ENCODE measurements at places on chromosomes 13 and 19. TPM values are rescaled to one million over a fixed set of nuclear protein-coding genes. Genes with fewer than 3 reads are reported as not detected.

- DNase-seq, result no peak
- H3K27me3 ChIP-seq, result no peaks in the 10 kb centered on the region
- no peak overlapping the region for H3K27ac ChIP-seq
- no peaks in the 10 kb centered on the region for H3K4me1 ChIP-seq
- no peak overlapping the region for H3K4me3 ChIP-seq
These were observed 106.9 kb downstream of the KLF12 start for GRCh38 chr13:74027161-74027779.

DNA sequence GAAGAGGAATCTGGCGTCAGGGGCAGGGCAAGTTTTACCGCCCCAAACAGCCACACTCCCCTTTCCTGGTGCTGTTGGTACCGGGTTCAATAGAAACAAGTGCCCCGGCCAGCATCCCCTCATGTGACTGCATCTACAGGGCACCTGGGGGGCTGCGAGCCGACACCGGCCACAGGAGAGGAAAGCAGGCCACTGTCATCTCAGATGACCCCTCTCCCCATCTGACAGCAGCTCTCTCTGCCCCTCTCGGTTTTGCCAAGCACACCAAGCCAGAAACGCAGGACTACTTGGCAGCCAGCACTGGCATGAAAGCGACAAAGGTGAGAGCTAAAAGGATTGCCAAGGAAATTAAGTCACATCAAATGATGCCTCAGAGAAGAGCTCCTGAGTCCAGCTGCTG, 37.1 kb downstream of the MLLT1 start:
- no peak for DNase-seq
- no peak overlapping the region for H3K4me3 ChIP-seq
- H3K36me3 ChIP-seq, result no peaks in the 10 kb centered on the region
- H3K27ac ChIP-seq, result no peak overlapping the region
- no peaks in the 10 kb centered on the region for H3K27me3 ChIP-seq

DNA sequence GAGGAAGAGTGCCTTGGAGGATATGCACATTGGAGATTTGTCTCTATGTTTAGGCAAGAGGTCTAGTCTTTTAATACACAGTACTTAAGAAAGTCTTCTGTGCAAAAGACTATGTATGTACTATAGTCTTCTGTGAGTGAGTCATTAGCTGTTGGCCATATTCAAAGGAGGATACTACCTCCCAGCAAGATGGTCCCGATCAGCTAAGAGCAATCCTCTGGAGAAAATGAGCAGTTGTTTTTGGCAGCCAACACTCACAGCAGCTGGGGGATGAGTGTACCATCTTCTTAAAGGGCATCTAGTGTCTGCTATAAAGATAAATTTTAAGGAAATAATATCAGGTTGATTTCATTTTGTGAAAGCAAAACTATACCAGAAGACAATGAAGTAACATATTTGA, 487.8 kb downstream of the KCTD12 start:
- DNase-seq, result no peak
- H3K36me3 ChIP-seq, result no peaks in the 10 kb centered on the region
- H3K27ac ChIP-seq, result no peak overlapping the region

DNA sequence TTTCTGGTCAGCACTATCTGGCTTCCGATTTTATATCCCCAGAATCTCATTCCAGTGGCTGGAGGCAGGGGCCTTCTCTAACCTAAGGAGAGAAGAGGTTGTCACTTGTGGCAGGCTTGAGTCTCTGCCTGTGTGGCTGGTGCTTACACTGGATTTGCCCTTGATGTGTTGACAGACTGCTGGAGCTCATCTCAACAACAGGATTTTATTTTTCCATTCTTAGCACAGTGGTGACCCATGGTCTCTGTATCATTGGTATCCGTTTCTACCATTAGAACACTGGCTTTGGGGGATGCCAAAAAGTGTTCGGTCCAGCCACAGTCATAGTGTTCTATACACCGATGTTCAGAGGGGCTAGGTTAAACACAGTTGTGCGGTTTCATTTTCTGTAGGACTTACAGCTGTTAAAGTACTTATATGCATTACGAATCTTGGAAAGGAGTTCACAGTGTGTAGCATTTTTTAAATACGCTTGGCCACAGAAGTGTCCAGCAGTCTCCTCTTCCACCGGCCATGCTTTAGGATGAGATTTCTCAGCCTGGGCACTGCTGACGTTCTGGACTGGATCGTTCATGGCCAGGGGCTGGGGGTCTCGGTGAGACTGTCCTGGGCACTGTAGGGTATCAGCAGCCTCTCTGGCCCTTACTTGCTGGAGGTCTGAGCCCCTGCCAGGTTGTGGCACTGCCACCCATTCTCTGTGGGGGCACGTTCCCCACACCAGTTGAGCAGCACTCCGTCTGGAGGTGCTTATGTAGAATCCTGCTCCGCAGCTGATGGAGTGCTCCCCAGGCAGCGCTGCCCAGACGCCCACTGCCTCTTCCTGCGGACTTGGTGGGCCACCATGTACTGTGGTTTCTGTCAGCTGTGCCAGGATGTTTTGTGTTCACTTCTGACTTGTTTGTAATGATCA, 41.4 kb upstream of the TEX29 start:
- H3K4me3 ChIP-seq, result no peak overlapping the region
- peak overlapping the region; percentile 87 for H3K27ac ChIP-seq
- peaks cover 56% of the 10 kb centered on the region for H3K4me1 ChIP-seq
- peaks cover 56% of the 10 kb centered on the region for H3K36me3 ChIP-seq
- H3K27me3 ChIP-seq, result no peaks in the 10 kb centered on the region

GRCh38 chr13:23671897-23672296, 101.7 kb downstream of the TNFRSF19 start:
- no peaks in the 10 kb centered on the region for H3K27me3 ChIP-seq
- no peak for DNase-seq
- peaks cover 24% of the 10 kb centered on the region for H3K36me3 ChIP-seq
- H3K27ac ChIP-seq, result peak overlapping the region; percentile 49

DNA sequence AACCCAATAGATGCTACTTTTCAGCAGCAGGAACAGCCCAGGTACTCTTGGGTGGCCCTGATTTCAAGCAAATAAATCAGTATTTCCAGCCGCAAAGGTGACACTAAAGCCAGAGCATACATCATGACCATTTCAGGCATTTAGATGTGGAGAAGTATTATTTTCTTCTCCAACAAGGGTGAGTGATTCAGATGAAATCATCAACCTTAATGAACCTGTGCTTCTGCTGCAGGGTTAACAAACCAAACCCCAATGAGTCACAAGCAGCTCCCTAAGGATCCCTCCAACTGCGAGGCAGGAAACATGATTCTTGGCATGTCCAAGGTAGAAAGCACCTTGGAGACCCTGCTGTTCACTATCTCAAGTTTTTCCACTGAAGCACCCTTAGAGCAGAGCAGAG, 32.7 kb downstream of the MBNL2 start:
- no peak overlapping the region for H3K4me3 ChIP-seq
- no peaks in the 10 kb centered on the region for H3K4me1 ChIP-seq
- no peaks in the 10 kb centered on the region for H3K36me3 ChIP-seq
- DNase-seq, result no peak

GRCh38 chr19:17681505-17682125, 6.5 kb downstream of the UNC13A start:
- no peaks in the 10 kb centered on the region for H3K36me3 ChIP-seq
- no peak overlapping the region for H3K4me3 ChIP-seq
- H3K4me1 ChIP-seq, result no peaks in the 10 kb centered on the region
- no peak for DNase-seq
- H3K27me3 ChIP-seq, result peaks cover 3% of the 10 kb centered on the region
- H3K27ac ChIP-seq, result no peak overlapping the region

DNA sequence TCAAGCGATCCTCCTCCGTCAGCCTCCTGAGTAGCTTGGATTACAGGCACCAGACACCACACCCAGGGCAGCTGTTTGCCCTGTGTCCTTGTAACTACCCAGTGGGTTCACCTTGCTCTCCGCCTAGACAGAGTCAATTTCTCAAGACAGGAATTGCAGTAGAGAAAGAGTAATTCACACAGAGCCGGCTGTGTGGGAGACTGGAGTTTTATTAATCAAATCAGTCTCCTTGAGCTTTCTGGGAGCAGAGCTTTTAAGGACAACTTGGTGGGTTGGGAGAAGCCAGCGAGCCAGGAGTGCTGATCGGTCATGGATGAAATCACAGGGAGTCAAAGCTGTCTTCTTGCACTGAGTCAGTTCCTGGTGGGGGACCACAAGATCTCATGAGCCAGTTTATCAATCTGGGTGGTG, 20.6 kb upstream of the ADGRE1 start:
- no peak overlapping the region for H3K27ac ChIP-seq
- no peak for DNase-seq
- no peaks in the 10 kb centered on the region for H3K36me3 ChIP-seq
- no peaks in the 10 kb centered on the region for H3K27me3 ChIP-seq
- H3K4me1 ChIP-seq, result peaks cover 8% of the 10 kb centered on the region

DNA sequence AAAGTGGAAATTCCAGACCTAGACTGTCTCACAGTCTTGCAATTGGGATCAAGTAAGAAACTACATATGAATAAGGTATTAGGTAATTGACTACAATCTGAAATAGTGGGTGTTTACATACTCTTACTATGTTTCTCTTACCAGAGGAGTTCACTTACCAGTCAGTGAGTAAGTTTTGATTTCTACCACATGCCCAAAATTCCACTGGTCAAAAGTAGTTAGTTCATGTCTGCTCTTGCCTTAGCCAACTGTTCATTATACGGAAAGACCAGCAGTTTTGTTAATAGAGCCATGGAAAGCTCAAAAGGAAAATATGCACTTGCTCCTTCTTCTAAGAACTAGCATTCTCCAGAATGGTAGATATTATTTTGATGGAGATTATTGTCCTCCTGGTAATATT, 490.8 kb downstream of the RFC3 start:
- no peaks in the 10 kb centered on the region for H3K36me3 ChIP-seq
- no peaks in the 10 kb centered on the region for H3K4me1 ChIP-seq
- no peak overlapping the region for H3K27ac ChIP-seq
- H3K4me3 ChIP-seq, result no peak overlapping the region

- no peaks in the 10 kb centered on the region for H3K36me3 ChIP-seq
- no peak for DNase-seq
- no peak overlapping the region for H3K27ac ChIP-seq
- H3K4me3 ChIP-seq, result no peak overlapping the region
These were observed 245.3 kb upstream of the NBEA start for GRCh38 chr13:34696741-34697140.

DNA sequence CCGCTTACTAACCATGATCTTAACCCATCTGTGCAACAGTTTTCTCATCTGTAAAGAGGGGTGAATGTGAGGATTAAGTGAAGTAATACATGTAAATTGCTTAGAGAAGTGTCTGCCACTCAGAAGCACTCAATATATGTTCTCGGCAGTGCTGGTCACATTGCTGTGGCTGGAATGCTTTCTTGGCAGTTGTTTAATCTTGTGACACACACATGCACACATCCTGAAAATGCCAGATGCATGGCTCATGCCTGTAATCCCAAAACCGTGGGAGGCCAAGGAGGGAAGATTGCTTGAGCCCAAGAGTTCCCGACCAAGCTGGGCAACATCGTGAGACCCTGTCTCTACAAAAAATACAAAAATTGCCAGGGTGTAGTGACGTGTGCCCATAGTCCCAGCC, 4.9 kb upstream of the DMKN start:
- no peaks in the 10 kb centered on the region for H3K4me1 ChIP-seq
- no peak for DNase-seq

GRCh38 chr13:34942732-34943435, 814 bp downstream of the NBEA start:
- no peak for DNase-seq
- peak overlapping the region; percentile 89 for H3K27ac ChIP-seq
- H3K4me1 ChIP-seq, result peaks cover 30% of the 10 kb centered on the region
- no peaks in the 10 kb centered on the region for H3K36me3 ChIP-seq
- H3K4me3 ChIP-seq, result peak overlapping the region; percentile 97

- H3K4me3 ChIP-seq, result no peak overlapping the region
- H3K4me1 ChIP-seq, result no peaks in the 10 kb centered on the region
- no peak overlapping the region for H3K27ac ChIP-seq
- DNase-seq, result no peak
These were observed 288.6 kb upstream of the PCDH9 start for GRCh38 chr13:67518785-67519184.

DNA sequence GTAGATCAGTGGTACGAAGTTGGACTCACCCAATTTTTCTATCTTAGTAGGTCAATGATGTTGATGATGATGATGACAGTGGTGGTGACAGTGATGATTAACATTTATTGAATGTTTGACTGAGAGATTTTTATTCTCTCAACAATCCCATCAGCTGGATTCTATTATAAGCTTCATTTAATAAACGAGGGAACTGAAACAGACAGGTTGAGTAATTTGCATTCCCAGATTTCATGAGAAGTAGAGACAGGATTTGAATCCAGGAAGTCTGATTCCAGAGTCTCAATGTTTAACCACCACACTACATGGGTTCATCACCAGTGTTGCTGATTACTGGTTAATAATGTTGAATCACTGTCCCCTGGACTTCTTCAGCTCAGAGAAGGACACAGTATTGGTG, 168.9 kb downstream of the FLT1 start:
- no peaks in the 10 kb centered on the region for H3K27me3 ChIP-seq
- DNase-seq, result no peak
- H3K4me3 ChIP-seq, result no peak overlapping the region

GRCh38 chr13:92829930-92830329, 396.7 kb upstream of the GPC6 start:
- no peak overlapping the region for H3K4me3 ChIP-seq
- DNase-seq, result no peak
- no peaks in the 10 kb centered on the region for H3K4me1 ChIP-seq
- no peak overlapping the region for H3K27ac ChIP-seq
- no peaks in the 10 kb centered on the region for H3K36me3 ChIP-seq
- no peaks in the 10 kb centered on the region for H3K27me3 ChIP-seq

DNA sequence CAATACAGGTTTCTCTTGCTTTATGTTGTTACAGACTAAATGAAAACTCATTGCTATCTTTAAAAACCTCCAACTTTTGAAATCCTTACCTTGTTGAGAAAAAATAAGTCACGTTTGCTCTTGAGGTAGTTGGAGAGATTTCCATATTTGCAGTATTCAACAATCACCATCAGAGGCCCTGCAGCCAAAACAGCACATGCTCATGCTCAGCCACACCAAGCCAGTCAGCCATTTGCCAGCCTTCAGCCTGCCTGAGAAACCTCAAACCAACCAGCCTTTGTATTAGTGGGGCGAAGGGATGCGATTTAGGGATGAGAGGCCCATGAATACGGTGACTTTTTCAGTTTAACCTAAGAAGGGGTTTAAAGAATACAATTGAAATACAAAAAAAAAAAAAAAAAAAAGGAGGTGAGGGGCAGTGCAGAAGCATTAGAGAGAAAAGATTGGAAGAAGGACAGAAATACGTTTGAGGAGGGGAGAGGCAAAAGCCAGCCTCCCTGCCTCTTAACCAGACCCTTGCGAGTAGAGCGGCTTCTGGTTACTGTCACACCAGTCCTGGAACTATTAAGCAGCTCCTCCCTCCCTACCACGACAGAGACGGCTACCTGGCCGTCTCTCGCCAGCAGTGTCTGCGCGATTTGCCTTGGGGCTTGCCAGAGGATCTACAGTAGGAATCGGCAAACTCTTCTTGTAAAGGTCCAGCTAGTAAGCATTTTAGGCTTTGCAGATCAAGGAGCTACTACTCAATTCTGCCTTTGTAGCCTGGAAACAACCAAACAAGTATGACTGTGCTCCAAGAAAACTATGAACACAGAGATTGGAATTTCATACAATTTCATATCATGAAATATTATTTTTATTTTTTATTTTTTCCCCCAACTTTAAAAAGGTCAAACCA, 167.3 kb downstream of the FLT1 start:
- DNase-seq, result no peak
- no peaks in the 10 kb centered on the region for H3K36me3 ChIP-seq
- peaks cover 26% of the 10 kb centered on the region for H3K4me1 ChIP-seq
- H3K27ac ChIP-seq, result no peak overlapping the region
- H3K27me3 ChIP-seq, result no peaks in the 10 kb centered on the region

Gene LILRB2
- total RNA-seq, result 3.4 TPM

Gene HS6ST3
- 0.59 TPM for total RNA-seq

Gene ZNF414
- total RNA-seq, result 13.5 TPM

Gene ZNF544
- 30.1 TPM for total RNA-seq

Gene LRRC63
- total RNA-seq, result not detected

Gene WDR88
- total RNA-seq, result not detected

Gene TSKS
- 0.28 TPM for total RNA-seq

Gene CCL25
- not detected for total RNA-seq

Data from right atrium auricular region (tissue), 2 donors.